ENCODE measurements at places on chromosomes 13 and 19. TPM values are rescaled to one million over a fixed set of nuclear protein-coding genes. Genes with fewer than 3 reads are reported as not detected.

The GAPDHS gene
- not detected for total RNA-seq

The KLK4 gene
- not detected for total RNA-seq

The ZNF709 gene
- total RNA-seq = 2.3 TPM

The ZNF541 gene
- total RNA-seq = under 0.01 TPM

The PGLYRP2 gene
- not detected for total RNA-seq

The KLK7 gene
- not detected for total RNA-seq

The ZNF582 gene
- total RNA-seq = 2.6 TPM

Data from epithelial cell of umbilical artery (primary cell).